ENCODE measurements at places on chromosomes 12 and 14. TPM values are rescaled to one million over a fixed set of nuclear protein-coding genes. Genes with fewer than 3 reads are reported as not detected.

The GARIN6 gene
- total RNA-seq, result not detected

The POTEM gene
- total RNA-seq, result not detected

The E2F7 gene
- 8.3 TPM for total RNA-seq

The RNF10 gene
- 101 TPM for total RNA-seq

The KIF5A gene
- 0.14 TPM for total RNA-seq

The YEATS4 gene
- total RNA-seq, result 37.2 TPM

The KIF26A gene
- 2.8 TPM for total RNA-seq

The DAD1 gene
- 364 TPM for total RNA-seq

The SLC17A8 gene
- total RNA-seq, result not detected

The KERA gene
- total RNA-seq, result not detected

The IL22 gene
- not detected for total RNA-seq

The ARPC3 gene
- total RNA-seq, result 445 TPM

The DCN gene
- total RNA-seq, result not detected

The CPNE6 gene
- not detected for total RNA-seq

The KRT81 gene
- total RNA-seq, result 3,933 TPM

The RND1 gene
- 14.4 TPM for total RNA-seq
